Stimulated activated CD8-positive, alpha-beta memory T cell treated with anti-CD3 and anti-CD28 coated beads, Interleukin-4, amount 100 ng/mL, for 1 hour (primary cell): ENCODE measurements at places on chromosomes 6 and 20.

DNA sequence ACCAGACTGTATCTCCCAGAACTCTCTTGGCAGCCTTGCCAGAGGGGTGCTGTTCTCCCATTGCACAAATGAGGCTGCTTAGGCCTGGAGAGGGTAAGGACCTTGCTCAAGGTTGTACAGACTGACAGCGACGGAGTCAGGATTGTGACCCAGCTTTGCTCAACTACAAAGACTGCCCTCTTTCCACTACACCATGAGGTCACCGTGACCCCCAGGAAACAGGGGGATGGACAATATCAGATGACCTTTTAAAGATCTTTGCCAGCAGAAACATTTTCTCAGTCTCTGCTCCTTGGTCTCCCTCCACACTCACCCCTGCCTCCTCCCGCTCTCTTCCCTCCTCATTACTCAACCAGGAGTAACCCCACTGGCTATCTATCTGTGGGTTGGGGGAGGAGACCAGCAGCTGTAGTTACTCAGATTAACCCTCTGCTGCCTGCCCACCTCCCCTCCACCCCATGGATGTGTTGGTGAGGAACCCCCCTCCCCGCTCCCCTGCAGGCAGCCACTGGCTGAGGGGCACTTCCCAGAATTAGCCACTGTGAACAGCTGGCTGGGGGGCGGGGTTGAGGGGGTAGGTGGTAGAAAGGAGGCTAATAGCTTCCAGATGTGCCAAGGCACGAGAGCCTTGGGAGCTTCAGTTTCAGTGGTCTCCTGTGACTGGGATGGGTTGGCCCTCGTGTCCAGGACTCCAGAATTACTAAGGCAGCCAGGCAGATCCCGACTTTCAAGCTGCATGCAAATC, 26.9 kb upstream of the MRPS18A start:
- no peak for DNase-seq

DNA sequence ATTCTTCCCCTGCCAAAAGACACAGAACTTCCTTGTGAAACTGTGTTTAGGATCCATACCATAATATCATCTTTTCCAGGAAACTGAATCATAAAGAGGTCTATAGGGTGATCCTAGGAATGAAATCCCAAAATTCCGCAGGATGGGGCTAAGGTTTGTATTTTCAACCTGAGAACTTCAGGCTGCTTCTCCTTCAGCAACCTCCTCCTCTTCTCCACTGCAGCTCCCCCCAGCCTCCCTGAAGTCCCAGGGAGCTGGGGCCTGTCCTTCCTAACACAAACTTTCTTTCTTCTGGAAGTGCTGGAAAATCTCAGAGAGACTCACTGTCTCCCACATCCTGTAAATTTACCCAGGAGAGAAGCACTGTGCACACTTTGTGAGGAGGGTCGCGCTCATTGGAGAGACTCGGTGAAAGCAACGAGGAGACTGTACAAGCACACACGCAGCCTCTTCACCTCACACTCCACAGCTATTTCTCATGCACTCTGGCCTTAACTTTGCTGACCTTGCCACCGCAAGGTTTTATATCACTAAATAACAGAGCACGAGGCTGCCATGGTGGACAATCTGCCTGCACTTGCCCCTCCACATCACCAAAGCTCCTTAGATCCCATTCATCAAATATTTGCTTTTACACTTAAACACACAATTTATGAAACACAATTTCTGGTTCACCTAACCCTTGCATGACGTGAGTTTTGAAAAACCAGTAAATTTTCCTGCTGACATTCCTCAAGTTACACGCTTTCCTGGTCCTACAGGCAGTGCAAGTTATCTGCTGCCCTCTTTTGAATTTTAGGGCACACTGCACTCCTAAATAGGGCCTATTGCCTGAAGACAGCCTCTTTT, 14.3 kb downstream of the ID4 start:
- no peak for DNase-seq

GRCh38 chr6:21604081-21604480, 10.5 kb downstream of the SOX4 start:
- DNase-seq: no peak

GRCh38 chr20:34754611-34755010, 50.5 kb downstream of the TP53INP2 start:
- DNase-seq: no peak

- DNase-seq: no peak
Measured at GRCh38 chr6:3484192-3484591, 27.3 kb upstream of the SLC22A23 start.

GRCh38 chr6:155887421-155887820, 431.8 kb upstream of the NOX3 start:
- DNase-seq: no peak
